ENCODE measurements at places on chromosomes 6 and 20. TPM values are rescaled to one million over a fixed set of nuclear protein-coding genes. Genes with fewer than 3 reads are reported as not detected.

GRCh38 chr6:71197267-71197666 is 91.3 kb upstream of the OGFRL1 start:
- peaks cover 4% of the 10 kb centered on the region for H3K4me1 ChIP-seq
- no peak overlapping the region for H3K27ac ChIP-seq
- H3K36me3 ChIP-seq: no peaks in the 10 kb centered on the region
- no peaks in the 10 kb centered on the region for H3K27me3 ChIP-seq
- H3K4me3 ChIP-seq: no peak overlapping the region

GRCh38 chr6:11009353-11009752 is 34.8 kb downstream of the ELOVL2 start:
- DNase-seq: no peak
- H3K36me3 ChIP-seq: no peaks in the 10 kb centered on the region
- no peak overlapping the region for H3K27ac ChIP-seq
- H3K4me3 ChIP-seq: no peak overlapping the region
- H3K4me1 ChIP-seq: peaks cover 1% of the 10 kb centered on the region
- H3K27me3 ChIP-seq: no peaks in the 10 kb centered on the region

DNA sequence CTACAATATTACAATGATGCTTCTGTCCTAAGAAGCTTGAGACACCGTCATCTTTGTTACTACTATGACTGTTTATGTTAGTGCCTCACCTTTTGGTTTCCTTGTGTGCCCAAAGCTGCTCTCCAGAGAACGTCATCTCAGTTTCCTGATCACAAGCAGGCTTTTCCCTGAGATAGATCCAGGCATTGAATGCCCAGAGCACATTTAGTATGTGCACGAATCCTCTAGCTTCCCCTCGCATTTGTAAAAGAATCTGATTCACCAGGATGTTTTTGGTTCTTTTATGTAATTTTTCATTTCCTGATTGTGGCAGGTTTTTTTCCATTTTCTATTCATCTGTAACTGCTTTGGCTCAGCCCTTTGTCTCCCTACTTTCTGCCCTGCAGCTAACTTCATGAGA is 100.2 kb upstream of the TMEM181 start:
- H3K36me3 ChIP-seq: peaks cover 6% of the 10 kb centered on the region
- no peaks in the 10 kb centered on the region for H3K27me3 ChIP-seq
- no peak overlapping the region for H3K27ac ChIP-seq
- no peaks in the 10 kb centered on the region for H3K4me1 ChIP-seq
- no peak for DNase-seq

- H3K4me3 ChIP-seq: no peak overlapping the region
- H3K27ac ChIP-seq: no peak overlapping the region
- no peaks in the 10 kb centered on the region for H3K4me1 ChIP-seq
- DNase-seq: no peak
Observed at GRCh38 chr6:863831-864230, 170.9 kb upstream of the EXOC2 start.

GRCh38 chr6:133187657-133188453 is 53.3 kb upstream of the EYA4 start:
- H3K4me1 ChIP-seq: peaks cover 6% of the 10 kb centered on the region
- H3K36me3 ChIP-seq: no peaks in the 10 kb centered on the region

The CRIP3 gene
- total RNA-seq: 1.3 TPM
